ENCODE measurements at places on chromosomes 7 and 10.

- DNase-seq, result no peak
Observed at GRCh38 chr10:85787881-85788280, 578.7 kb downstream of the GRID1 start.

DNA sequence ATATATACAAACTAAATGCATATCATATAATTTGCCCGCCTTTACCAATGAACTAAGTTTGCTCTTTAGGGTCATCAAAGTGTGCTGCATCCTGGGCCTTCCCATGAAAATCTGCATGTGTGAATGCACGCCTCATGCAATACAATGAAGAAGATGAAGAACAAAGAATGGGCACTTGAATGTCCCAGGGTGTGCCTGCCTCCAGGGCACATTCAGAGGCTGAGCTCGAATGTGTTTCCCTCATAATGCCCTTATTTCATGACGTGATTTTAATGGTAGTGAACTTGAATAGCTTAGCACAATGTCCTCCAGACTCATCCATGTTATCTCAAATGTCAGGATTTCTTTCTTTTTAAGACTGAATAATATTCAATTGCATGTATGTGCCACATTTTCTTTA lies 824.9 kb downstream of the TNS3 start:
- no peak for DNase-seq

DNA sequence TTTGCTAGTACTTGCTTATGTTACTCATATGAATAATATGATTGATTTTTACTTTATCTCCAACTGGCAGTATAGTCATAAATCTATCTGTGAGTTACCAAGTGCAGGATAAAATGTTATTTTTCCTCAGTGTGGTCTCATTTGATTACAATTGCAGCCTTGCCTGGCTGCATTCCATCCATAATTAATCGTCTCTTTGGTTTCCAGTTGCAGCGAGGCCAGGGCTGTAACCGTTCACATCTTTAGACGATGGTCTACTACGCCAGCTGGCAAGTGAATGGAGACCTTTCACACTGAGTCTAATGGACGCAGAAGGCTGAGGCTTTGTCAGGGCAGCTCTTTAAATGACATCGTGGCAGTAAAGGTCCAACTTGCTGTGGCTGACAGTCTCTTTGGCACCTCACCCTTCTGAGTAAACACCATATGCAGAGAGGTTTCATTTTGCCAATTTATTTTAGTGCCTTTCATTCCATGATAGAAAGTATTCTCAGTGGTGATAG lies 84.0 kb downstream of the ARL4A start:
- no peak for DNase-seq

DNA sequence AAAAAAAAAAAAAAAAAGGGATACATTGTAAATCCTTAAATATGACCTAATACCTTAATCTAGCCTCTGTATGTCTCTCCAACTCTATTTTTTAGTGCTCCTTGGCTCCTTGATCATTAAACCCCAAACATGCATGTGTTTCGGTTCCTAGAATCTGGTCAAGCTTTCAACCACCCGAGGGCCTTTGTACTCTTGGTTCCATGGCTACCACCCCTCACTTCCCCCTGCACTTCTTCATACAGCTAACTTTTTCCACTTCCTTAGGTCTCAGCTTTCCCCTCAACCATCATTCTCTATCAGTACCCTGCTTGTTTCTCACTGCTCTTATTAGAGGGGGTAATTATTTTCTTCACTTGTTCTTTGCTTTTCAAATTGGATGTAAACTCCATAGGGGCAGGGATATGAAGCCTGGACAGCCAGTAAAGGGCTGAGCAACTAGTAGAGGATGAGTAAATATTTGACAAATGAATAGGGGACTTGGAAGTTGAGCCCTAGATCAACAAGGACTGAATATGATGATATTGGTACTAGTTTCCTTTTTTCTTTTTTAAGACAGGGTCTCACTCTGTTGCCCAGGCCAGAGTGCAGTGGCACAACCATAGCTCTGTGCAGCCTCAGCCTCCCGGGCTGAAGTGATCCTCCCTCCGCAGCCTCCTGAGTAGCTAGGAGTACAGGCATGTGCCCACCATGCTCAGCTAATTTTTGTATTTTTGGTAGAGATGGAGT lies 4.3 kb upstream of the GDI2 start:
- DNase-seq, result no peak

DNA sequence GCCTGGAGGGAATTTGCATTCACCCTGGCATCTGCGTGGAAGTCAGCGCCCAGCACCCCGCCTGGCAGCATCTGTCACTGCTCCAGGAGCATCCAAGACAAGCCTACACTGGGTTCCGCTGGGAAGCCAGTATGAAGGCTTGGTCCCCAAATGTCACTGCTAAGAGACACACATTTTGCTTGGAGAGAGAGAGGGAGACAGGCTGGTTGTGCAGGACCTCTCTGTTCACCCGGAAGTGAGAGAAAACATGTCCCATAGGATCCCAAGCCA lies 119.5 kb downstream of the SEC23IP start:
- DNase-seq, result no peak

DNA sequence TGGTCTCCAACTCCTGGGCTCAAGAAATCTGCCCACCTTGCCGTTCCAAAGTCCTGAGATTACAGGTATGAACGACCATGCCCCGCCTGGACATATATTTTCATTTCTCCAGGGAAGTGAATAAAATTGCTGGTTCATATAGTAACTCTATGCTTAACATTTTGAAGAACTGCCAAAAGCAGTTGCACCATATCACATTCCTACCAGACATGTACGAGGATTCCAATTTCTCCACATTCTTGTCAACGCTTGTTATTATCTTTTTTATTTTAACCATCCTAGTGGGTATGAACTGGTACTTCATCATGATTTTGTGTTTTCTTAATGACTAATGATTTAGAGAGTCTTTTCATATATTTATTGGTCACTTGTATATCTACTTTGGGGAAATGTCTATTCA lies 21.9 kb upstream of the CPN1 start:
- DNase-seq, result no peak

DNA sequence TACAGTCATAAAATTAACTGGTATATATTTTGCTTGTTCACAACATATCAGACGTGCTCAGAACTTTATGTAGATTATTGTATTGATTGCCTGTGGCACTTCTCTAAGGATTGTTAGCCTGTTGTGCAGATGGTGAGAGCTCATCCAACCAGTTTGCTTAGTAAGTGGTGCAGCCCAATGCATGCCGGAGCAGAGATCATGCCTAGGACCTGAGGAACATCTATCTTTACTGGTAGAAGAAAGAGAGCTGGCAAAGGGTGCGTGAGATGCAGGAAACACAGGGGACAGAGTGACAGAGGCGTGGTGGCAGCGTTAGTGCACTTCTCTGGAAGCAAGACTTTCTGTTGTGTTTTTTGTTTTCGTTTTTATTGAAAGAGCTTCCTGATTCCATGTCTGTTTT lies 35.9 kb downstream of the CCM2 start:
- no peak for DNase-seq

DNA sequence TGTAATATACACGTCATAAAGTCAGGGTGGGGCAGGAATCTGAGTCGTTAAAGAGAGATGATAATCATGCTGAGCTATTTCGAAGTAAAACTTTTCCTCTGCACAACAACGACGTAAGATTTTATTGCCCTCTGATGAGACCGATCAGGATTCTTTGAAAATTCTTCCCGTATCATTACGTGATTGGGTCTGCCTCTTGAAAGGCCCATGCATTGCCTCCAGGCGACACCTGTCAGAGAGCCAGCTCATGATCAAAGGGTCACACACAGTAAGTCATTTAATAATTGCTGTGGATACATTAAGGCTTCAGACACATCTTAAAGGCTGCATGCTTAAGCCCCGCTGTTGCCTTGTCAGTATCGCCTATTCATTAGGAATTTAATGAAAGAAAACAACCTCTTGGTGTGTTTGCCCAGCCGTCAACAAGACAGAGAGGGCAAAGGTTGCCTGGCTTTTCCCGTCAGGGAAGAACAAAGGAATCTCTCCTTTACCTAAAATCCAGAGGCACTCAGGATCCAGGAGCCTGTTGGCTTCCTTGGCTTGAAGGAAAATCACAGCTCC lies 189.0 kb upstream of the SH2B2 start:
- DNase-seq, result no peak

DNA sequence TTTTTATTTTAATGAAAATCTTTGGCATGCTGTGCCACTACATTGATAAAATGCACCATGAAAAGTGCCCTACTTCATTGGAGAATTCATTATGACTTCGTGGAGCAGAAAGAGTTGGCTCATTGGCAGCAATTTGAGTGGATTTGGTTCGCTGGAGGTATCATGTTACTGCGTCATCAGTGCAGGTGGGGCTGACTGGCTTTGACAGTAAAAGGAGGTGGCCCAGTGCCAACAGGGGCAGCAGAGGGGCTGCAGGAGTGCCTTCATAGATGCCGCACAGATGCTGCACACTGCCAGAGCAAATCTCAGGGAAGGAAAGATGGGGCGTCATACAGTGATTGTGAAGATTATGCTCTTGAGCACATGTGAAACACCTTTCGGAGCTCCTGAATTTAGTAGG lies 22.2 kb downstream of the FZD1 start:
- no peak for DNase-seq

- DNase-seq, result no peak
Observed at GRCh38 chr10:95415621-95416031, 124.8 kb upstream of the PDLIM1 start.

GRCh38 chr10:29243750-29244149 lies 45.1 kb upstream of the LYZL1 start:
- DNase-seq, result no peak

DNA sequence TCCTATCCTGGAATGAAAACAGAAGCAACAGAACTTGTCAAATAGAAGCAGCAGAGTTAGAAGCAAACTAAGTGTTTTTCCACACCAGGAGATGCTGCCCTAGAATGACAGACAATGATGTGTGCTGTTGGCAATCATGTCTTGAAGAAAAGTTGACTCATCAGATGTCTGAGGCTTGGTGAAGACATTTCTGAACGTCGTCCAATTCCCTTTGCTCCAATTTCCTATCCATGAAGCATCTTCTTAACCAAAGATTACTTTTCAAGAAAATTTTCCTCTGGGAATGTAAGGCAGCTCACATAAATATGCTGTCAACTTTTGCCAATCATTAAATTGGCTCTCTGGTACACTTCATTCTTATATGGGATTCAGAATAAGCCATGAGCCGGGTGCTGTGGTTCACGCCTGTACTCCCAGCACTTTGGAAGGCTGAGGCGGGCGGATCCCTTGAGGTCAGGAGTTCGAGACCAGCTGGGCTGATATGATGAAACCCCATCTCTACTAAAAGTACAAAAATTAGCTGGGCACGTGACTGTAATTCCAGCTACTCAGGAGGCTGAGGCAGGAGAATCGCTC lies 34.6 kb downstream of the MALSU1 start:
- no peak for DNase-seq

DNA sequence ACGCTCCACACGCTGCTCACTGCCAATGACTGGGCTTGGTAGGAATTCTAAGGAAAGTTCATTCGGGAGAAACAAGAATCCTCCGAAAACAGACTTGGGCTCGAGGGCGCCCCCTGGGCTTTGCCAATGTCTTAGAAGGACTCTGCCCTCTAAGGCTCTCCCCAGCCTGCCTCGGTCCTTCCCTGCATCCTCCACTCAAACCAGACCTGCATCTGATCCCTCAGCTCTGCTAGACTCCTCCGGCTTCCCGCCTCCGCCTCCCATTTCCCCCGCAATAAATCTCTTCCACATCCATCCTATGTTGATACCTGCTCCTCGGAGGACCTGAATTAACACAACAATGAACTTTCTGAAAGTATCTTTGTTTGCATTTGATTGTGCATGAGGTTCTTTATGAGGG lies 177.6 kb downstream of the PLPP4 start:
- DNase-seq, result no peak

DNA sequence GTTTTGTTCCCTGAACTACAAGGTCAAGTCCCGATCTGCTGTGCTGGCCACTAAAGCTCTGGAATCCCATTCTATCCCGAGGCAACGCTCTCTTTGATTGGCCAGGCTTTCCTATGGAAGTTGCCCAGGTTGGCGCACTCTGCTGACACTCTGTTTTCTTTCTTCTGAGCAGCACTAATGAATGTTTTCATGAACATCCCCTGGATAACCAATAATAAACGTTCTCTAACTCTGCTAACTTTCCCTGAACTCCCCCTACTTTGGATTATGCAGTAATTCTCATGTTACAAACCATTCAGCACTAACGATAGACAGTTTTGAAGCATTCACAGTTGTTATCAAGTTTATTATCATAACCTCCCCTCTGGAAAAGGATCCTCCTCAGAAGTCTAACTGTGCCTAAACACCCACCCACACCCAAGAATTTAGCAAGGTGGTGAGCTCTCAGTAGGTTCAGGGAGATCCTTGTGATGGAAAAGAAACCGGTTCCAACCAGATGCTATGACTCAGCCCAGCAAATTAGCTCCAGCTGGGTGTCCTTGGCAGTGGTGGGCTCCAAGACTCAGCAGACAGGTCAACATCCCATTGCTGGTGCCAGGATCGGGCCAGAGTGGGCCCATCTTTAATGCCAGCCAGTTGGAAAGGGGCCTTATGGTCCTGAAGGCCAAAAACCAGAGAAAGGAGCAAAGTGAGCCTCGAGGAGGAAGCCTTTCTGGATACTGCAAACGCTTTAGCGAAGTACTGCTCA lies 68.4 kb downstream of the CREB3L2 start:
- DNase-seq, result no peak

All from activated B cell treated with CpG ODN at 0.5 μM for 24 hours (primary cell).